ENCODE measurements at places on chromosomes 2 and 18.

DNA sequence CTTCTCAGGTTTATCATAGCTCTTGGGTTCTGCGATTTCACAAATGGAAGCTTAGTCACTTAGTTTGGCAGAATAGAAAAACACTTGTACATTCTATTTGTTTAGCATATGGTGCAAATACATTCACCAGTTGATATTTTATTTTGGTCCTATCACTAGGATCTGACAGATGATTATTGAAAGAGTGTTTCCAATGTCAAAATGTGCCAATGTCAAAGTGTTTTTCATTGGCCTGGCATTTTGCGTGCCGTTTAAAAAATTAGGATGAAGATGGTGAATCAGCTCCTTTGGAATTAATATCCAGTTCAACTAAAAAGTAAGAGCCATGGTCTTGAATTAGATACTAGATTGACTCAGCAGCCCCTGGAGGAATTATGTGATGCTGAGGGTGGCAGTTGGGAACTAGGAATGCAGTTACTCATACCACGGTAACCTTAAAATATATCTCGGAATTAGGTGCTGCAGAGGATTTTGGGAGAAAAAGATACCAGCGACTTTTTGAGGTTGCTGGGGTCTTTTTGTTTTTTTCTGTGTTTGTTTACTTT lies 87.0 kb downstream of the SPHKAP start:
- no peak for DNase-seq

DNA sequence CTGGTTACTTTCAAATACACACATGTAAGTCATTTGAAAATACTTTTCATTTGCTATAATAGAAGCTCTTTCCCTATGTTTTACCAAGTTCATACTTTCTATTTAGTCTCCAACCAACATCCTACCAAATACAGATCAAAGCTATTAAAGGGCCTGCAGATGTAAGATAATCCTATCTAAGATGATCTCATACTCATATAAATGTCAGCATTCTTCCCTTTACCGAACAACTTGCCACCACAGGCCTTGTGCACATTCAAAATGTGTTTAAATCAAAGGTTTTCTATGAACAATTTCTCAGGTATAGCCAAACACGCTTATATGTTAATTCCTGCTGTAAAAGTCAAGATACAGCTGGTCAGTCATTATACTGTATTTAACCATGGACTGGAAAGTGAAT lies 23.3 kb downstream of the KCTD18 start:
- DNase-seq = no peak

DNA sequence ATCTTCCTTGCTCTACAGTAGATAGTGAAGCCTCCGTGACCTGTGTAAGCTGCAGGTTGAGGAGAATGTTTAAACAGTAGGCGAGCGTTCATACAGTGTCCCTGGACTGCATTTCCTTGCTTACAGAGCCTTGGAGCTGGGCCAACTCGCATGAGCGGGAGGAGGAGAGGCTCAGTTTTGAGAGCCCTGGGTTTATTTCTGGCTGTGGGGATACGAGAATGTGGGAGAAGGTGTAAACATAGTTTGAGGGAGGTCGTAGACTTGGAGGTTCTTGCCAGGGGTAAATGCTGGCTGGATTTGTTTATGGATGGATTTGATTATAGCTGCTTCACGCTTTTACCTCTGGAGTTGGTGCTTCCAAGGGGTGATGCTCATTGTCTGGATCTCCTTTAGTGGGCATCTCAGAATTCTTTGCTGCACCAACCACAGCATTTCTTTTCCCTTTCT lies 20.8 kb downstream of the CRIM1 start:
- no peak for DNase-seq

- DNase-seq = no peak
Observed at GRCh38 chr18:15165048-15165447, 417.1 kb downstream of the ANKRD30B start.

- DNase-seq = no peak
Observed at GRCh38 chr2:38185012-38185491, 109.1 kb upstream of the CYP1B1 start.

DNA sequence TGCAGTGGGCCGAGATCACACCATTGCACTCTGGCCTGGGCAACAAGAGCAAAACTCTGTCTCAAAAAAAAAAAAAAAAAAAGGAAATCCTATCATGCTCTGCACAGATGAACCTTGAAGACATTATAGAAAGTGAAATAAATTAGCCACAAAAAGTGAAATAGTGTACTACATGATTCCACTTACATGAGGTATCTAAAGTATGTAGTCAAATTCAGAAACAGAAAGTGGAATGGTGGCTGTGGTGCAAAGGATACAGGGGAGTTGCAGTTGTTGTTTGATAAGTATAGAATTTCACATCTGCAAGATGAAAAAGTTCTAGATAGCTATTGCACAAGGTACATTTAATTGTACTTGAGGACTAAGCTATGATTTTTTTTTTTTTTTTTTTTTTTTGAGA lies 5.2 kb downstream of the ZRANB3 start:
- no peak for DNase-seq
